ENCODE measurements at places on chromosomes 1 and 21.
A peak's percentile ranks its signal among the peaks of the same experiment; 100 is the strongest.

- no peaks in the 10 kb centered on the region for H3K27me3 ChIP-seq
- H3K4me1 ChIP-seq, result peaks cover 8% of the 10 kb centered on the region
- no peak for DNase-seq
- H3K36me3 ChIP-seq, result no peaks in the 10 kb centered on the region
- H3K4me3 ChIP-seq, result no peak overlapping the region
- H3K27ac ChIP-seq, result no peak overlapping the region
Observed at GRCh38 chr1:2970311-2971071, 50.8 kb upstream of the ACTRT2 start.

GRCh38 chr1:221575605-221576004, 166.3 kb downstream of the DUSP10 start:
- no peaks in the 10 kb centered on the region for H3K4me1 ChIP-seq
- no peaks in the 10 kb centered on the region for H3K27me3 ChIP-seq
- H3K27ac ChIP-seq, result no peak overlapping the region

DNA sequence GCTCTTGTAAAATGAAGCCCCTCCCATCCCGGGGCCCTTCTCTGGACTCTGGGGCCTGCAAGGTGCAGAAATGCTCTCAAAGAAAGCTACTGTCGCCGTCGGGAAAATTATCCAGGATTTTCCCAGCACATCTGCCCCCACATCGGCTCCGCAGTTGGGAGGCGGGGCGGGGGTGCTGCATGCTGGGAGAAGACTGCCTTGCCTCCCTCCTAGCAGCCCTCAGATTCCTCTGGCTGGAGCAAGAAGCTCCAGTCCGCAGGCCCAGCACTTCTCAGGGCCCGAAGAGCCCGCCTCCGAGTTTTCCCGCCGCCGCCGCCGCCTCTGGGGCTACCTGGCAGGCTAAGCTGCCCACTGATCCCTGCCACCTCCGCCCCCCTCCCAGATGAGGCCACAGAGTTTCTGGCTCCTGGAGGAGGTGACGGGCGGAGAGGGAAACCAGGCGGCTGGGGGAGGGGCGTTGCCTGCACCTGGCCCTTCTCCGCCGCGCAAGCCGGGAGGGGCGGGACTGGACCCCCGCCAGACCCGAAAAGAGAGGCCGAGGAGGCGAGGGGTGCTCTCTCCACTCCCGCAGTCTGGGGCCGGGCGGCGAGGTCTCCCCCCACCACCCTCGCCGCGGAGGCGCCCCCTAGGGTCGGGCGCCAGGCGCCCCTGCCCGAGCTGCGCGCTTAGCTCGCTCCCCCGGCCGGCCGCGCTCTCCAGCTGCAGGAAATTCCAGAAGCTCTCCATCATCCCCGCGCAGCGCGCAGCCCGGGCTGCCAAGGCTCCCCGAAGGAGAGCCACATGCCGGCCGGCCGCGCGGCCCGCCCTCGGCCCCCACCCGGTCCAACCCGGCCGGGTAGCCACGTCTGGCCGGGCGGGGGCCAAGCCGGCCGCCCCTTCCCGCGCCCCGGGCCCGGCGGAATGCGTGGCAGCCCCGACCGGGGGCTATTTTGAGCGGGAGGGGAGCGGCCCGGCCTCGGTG, 28.8 kb downstream of the AHDC1 start:
- no peaks in the 10 kb centered on the region for H3K36me3 ChIP-seq
- H3K27ac ChIP-seq, result peak overlapping the region; percentile 68
- peaks cover 48% of the 10 kb centered on the region for H3K4me1 ChIP-seq

DNA sequence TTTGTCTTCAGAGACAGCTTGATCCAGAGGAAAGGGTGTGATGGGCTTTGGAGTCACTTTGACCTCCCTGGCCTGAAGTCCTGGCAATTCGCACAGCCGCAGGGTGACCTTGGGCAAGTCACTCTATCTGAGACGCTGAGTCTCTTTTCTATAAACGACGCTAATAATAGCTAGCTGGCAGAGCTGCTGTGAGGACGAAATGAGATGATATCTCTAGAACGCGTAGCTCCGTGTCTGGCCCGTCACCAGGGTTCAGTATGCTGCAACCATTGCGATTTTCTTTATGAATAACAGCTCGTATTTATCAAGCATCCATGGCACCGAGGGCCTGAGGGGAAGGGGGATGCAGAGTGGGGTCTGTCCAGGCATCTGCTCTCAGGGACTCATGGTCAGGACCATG, 58.7 kb downstream of the IGSF21 start:
- no peak overlapping the region for H3K27ac ChIP-seq
- no peak overlapping the region for H3K4me3 ChIP-seq
- peaks cover 3% of the 10 kb centered on the region for H3K27me3 ChIP-seq
- DNase-seq, result no peak
- H3K4me1 ChIP-seq, result no peaks in the 10 kb centered on the region

GRCh38 chr1:242723044-242723716, 198.7 kb upstream of the PLD5 start:
- no peak overlapping the region for H3K4me3 ChIP-seq
- no peaks in the 10 kb centered on the region for H3K27me3 ChIP-seq
- no peaks in the 10 kb centered on the region for H3K36me3 ChIP-seq
- H3K4me1 ChIP-seq, result no peaks in the 10 kb centered on the region
- H3K27ac ChIP-seq, result no peak overlapping the region
- no peak for DNase-seq

- H3K4me1 ChIP-seq, result peaks cover 10% of the 10 kb centered on the region
- no peak overlapping the region for H3K27ac ChIP-seq
- no peaks in the 10 kb centered on the region for H3K36me3 ChIP-seq
- no peak overlapping the region for H3K4me3 ChIP-seq
- H3K27me3 ChIP-seq, result no peaks in the 10 kb centered on the region
Observed at GRCh38 chr1:157245823-157246222, 107.6 kb upstream of the ETV3 start.

DNA sequence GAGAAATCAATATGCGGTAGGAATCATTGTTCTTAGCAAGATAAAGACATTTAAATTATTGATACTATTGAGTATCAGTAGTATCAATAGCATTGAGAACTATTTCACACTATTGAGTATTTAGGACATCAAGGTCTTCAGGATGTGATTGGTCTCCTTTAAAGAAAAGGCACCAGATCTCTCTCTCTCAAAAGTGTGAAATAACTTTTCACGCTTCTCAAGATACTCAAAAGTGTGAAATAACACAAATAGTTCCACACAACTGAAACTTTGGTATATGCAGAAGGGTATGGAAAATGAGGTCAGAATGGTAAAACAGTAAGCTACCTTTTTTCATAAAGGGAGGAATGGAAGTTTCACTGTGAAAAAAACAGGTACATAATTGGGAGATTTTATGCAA, 6.7 kb upstream of the PYHIN1 start:
- no peak for DNase-seq
- H3K27ac ChIP-seq, result no peak overlapping the region
- no peaks in the 10 kb centered on the region for H3K27me3 ChIP-seq
- H3K4me1 ChIP-seq, result no peaks in the 10 kb centered on the region
- H3K4me3 ChIP-seq, result no peak overlapping the region

DNA sequence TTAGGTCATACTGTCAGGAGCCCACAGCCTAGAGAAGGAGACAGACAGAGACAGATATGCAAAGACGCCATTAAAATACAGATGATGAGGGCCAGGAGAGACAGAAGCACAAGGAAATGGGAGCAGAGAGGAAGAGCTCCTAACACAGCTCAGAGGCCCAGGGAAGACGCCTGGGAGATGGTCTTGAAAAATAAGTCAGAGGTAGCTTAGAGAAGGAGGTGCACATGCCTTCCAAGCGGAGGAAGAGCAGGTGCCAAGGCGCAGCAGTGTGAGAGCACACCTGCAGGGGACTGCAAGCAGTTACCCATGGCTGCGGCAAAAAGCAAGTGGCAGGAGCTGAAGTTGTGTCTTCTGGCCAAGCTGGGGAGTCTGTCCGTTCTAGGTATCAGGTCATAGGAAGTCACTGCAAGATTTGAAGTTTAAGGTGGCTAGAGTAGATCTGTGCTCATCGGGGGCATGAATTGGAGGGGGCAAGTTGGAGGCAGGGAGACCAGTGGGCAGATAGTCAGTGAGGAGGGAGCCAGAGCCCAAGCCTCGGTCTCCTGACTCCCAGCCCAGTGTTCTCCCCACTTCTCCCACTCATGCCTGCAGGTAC, 1.3 kb upstream of the TRABD2B start:
- H3K36me3 ChIP-seq, result peaks cover 6% of the 10 kb centered on the region
- H3K27me3 ChIP-seq, result peaks cover 4% of the 10 kb centered on the region

DNA sequence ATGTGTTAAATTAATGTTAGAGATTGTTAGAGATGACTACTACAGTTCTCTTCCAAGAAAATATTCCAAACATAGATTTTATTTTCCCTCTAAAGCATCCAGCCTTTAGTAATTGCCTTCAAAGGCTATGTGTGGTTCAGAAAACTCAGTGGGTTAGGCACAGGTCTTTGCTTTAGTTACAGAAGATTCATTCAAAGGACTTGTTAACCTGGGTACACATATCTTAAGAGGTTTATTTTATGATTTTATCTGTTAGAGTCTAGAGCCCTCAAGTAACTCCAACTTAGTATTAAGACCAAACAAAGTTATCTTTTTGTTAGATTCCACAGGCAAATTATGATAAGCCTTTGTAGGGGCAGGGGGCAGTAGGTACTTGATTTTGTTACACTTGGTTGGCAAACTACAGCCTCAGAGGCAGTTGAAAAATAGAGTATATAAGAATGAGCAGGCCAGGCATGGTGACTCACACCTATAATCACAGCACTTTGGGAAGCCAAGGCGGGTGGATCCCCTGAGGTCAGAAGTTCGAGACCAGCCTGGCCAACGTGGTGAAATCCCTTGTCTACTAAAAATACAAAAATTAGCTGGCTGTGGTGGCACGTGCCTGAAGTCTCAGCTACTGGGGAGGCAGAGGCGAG, 37.9 kb downstream of the CXADR start:
- H3K27ac ChIP-seq, result no peak overlapping the region
- no peak overlapping the region for H3K4me3 ChIP-seq
- DNase-seq, result no peak
- H3K36me3 ChIP-seq, result peaks cover 32% of the 10 kb centered on the region

- H3K36me3 ChIP-seq, result no peaks in the 10 kb centered on the region
- no peaks in the 10 kb centered on the region for H3K27me3 ChIP-seq
- no peak overlapping the region for H3K27ac ChIP-seq
- H3K4me3 ChIP-seq, result no peak overlapping the region
- H3K4me1 ChIP-seq, result no peaks in the 10 kb centered on the region
- no peak for DNase-seq
Observed at GRCh38 chr1:207129053-207129452, 25.0 kb downstream of the C4BPA start.

GRCh38 chr1:6471086-6471969, 5.4 kb upstream of the TNFRSF25 start:
- H3K4me1 ChIP-seq, result peaks cover 75% of the 10 kb centered on the region
- peaks cover 28% of the 10 kb centered on the region for H3K36me3 ChIP-seq
- peak overlapping the region; percentile 25 for H3K4me3 ChIP-seq
- peak overlapping the region; percentile 99 for H3K27ac ChIP-seq
- peak; percentile 95 for DNase-seq
- no peaks in the 10 kb centered on the region for H3K27me3 ChIP-seq

GRCh38 chr1:228004856-228005462, 1.8 kb upstream of the WNT3A start:
- H3K27me3 ChIP-seq, result peaks cover 88% of the 10 kb centered on the region
- H3K27ac ChIP-seq, result no peak overlapping the region
- no peak for DNase-seq
- H3K4me1 ChIP-seq, result peaks cover 4% of the 10 kb centered on the region
